A549 treated with RU486 at 1 μM for 4 hours (cell line): ENCODE measurements at places on chromosomes 5 and 9. TPM values are rescaled to one million over a fixed set of nuclear protein-coding genes. Genes with fewer than 3 reads are reported as not detected.

Gene PCDHA4
- 1.3 to 1.7 TPM (median 1.5 TPM) in 5 replicates for total RNA-seq

Gene SLC25A46
- 14.7 to 33.5 TPM (median 32.5 TPM) in 5 replicates for total RNA-seq

Gene FCN2
- not detected in 5 replicates for total RNA-seq

Gene CTSV
- total RNA-seq: 10.4 to 14.9 TPM (median 12.9 TPM) in 5 replicates

Gene DCTN4
- 17.4 to 19.1 TPM (median 18.7 TPM) in 5 replicates for total RNA-seq

Gene PSIP1
- 46.6 to 72.1 TPM (median 67.1 TPM) in 5 replicates for total RNA-seq

Gene BARX1
- 7.9 to 14.2 TPM (median 11.1 TPM) in 5 replicates for total RNA-seq

Gene SLCO6A1
- not detected in 5 replicates for total RNA-seq

Gene THBS4
- 0.08 to 0.12 TPM in 2 of 5 replicates, not detected in the others for total RNA-seq

Gene HACD4
- total RNA-seq: 0.53 to 1.2 TPM (median 1.0 TPM) in 5 replicates

Gene SVEP1
- total RNA-seq: 1.2 to 1.7 TPM (median 1.6 TPM) in 5 replicates

Gene FST
- 9.0 to 11.2 TPM (median 10.9 TPM) in 5 replicates for total RNA-seq

Gene CCDC192
- total RNA-seq: not detected in 5 replicates

Gene MORN5
- total RNA-seq: not detected in 5 replicates

Gene ZNF608
- 0.32 to 0.61 TPM (median 0.35 TPM) in 5 replicates for total RNA-seq

Gene SLC25A48
- total RNA-seq: 0.15 to 0.22 TPM (median 0.21 TPM) in 3 of 5 replicates, not detected in the others
